ENCODE measurements at places on chromosomes 7 and 10. TPM values are rescaled to one million over a fixed set of nuclear protein-coding genes. Genes with fewer than 3 reads are reported as not detected.
A peak's percentile ranks its signal among the peaks of the same experiment; 100 is the strongest.

DNA sequence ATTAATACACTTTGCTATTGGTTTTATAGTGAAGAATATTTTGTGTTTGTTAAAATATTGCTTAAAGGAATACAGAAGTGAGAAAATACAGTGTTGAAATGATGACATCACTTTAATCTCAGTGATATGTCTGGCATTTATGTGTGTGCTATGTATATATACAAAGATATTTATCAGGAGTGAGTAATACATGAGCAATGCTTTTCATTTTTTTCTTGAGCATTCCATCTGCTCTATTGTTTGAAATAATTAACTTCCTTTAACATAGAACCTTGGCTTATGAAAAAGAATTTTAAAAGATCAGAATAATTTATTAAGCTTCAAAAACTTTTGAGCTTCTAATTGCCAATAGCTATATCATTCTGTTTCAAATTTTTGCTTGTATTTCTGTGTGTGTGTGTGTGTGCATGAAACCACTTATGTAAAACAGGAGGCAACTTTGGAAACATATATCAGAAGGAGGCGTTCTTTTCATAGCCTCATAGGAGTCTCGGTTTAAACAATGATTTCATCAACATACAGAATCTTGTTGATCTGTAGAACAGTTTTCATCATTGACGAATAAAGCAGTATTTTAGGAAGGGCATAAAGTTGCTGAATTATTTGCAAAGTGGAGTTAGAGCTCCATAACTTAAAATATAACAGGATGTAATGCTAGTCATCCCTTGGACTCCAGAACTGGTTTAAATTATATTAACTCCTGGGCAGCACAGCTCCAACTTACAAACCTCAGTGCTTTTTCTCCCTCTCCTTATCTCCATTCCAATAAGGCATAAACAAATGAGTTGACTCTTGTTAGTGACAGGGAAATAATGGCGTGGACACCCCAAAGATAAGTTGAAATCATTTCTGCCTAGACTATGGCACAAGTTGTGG is 228.4 kb upstream of the DGKB start:
- no peak for DNase-seq

KIF20B gene
- total RNA-seq: 58.1 TPM

GRCh38 chr7:104136561-104136960 is 71.3 kb downstream of the ORC5 start:
- DNase-seq: no peak

DNA sequence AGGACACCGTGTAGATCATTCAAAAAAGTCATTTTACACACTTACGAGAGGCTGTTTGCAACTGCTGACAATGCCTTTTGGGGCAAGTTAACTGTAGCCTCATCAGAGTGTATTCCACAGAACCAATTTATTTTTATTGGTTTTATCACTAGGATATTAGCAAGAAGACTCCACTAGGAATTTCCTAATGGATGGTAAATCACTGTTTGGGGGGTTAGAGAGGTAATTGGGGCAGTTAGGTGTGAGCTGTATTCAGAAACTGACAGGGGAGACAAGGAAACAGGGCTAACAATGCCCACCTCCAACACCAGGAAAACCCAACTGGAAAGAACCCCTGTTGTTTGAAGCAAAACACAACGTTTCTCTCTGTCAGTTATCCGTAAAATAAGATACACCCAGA is 383.0 kb upstream of the SHH start:
- no peak for DNase-seq

DNA sequence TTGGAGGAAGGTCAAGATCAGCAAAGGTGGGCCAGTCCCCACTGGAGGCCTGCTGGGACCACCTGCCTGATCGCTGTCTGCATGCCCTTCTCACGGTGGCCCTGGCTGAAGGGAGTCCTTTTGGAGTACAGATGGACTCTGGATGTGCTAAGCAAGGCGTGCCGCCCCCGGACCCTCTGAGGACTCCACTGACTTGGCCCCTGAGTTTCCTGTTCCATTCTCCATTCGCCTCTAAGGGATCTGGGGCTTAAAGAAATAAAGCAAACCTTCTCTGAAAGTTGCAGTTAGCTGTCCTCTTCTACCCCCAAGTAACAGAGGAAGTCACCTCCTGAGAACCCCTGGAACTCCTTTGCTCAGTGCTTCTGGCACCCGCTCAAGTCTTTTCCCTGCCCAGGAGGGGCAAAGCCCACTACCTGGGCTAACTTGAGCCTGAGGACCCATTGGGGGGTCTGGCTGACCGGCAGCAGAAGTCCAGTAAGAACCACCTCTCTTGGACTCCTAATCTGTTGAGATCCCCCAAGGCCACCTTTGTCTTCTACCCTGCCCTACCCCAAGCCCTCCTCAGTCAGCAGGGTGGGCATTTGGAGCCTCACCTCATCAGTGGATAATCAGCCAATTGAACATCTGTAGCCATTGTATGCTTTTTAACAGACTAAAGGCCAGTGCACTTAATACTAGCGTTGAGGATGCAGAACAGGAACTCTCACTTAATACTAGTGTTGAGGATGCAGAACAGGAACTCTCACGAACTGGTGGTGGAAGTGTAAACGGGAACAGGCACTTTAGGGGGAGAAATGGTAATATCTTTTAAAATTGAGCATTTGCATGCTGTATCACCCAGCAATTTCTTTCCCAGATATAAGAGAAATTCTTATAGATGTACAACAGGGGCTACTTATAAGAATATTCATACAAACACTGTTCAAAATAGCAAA is 2.2 kb downstream of the TBATA start:
- no peak for DNase-seq

SGCE gene
- 0.56 TPM for total RNA-seq

- no peak for DNase-seq
These were observed 11.3 kb downstream of the INPP5A start for GRCh38 chr10:132548869-132549268.

DNA sequence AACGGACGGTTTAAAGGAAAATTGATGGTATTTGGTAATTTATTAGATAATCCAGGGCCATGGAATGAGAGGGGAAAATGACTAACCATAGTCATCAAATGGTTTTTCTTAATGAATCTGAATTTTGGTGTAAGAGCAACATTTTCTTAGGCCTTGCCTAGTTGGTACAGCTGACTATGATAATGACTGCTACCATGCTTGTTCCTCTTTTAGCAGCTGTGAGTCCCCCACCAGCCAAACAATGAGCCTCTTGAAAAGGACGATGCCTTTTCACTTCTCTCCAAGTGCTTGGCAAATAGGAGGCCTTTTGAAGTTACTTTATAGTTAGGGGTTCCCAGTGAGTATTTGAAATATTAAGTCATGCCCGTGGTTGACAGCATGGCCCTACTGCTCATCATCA is 53.0 kb downstream of the TRUB1 start:
- DNase-seq: no peak

- no peak for DNase-seq
These were observed 19.7 kb upstream of the RPEL1 start for GRCh38 chr10:103225939-103226338.

ADAM12 gene
- total RNA-seq: 1.3 TPM

DNA sequence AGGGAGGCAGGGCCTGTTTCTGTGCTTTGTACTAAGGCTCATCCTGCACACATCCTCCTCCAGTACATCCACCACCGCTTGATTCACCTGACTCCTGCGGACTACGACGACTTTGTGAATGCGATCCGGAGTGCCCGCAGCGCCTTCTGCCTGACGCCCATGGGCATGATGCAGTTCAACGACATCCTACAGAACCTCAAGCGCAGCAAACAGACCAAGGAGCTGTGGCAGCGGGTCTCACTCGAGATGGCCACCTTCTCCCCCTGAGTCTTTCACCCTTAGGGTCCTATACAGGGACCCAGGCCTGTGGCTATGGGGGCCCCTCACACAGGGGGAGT is 10.2 kb downstream of the NDST2 start:
- DNase-seq: no peak

GAD2 gene
- not detected for total RNA-seq

- no peak for DNase-seq
These were observed 166.3 kb upstream of the LANCL2 start for GRCh38 chr7:55198634-55199392.

- DNase-seq: no peak
These were observed 348.6 kb downstream of the AUTS2 start for GRCh38 chr7:69946901-69947300.

DNA sequence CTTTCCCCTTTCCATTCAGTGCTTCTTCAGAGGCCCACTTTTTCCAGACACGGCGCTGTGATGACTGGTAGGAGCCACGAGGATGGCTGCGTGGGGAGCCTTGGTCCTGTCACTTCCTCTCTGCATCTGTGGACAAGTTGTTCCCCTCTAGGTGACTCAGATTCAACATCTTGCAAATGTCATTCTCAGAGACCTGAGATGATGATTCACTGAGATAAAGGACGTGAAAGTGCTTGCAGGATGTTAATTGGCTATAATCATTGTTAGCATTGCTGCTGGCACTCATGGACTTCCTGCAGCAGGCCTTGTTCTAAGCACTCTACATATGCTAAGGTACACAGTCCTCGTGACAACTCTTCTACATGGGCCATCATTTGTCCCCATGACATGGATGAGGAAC is 489.8 kb upstream of the ZMIZ1 start:
- peak; percentile 87 for DNase-seq

DNA sequence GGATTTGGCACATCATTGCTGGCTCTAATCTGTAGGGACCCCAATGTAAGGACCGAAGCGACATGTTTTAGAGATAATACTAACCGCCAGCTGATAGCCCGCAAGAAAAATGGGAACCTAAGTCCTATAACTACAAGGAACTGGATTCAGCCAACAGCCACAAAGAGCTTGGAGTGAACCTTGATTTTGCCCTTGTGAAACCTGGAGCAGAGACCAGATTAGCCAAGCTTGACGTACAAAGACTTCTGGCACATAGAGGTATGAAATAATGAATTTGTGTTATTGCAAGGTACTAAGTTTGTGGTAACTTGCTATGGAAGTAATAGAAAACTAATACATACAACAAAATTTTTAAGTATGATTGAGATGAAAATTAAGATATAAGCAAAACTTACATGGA is 246.9 kb downstream of the AGMO start:
- no peak for DNase-seq

DNA sequence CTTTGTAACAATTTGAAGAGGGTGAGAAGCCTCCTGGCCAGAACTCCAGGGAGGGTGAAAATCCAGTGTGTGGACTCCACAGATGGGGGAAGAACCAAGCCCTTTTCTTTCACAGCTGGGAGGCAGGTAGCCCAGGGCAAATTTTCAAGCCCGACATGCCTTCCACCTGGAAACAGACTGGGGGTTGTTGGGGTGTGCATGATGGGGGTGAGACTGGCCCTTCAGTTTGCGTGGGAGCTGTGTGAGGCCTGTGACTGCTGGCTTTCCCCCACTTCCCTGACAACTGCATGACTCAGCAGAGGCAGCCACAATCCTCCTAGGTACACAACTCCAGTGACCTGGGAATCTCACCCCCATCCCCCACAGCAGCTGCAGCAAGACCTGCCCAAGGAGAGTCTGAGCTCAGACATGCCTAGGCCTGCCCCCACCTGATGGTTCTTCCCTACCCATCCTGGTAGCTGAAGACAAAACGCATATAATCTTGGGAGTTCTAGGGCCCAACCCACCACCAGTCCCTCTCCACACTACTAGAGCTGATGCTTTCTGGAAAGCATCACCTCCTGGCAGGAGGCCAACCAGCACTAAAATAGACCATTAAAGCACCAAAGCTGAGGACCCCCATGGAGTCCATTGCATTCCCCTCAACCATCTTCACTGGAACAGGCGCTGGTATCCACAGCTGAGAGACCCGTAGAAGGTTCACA is 445.4 kb downstream of the TFEC start:
- DNase-seq: no peak

DNA sequence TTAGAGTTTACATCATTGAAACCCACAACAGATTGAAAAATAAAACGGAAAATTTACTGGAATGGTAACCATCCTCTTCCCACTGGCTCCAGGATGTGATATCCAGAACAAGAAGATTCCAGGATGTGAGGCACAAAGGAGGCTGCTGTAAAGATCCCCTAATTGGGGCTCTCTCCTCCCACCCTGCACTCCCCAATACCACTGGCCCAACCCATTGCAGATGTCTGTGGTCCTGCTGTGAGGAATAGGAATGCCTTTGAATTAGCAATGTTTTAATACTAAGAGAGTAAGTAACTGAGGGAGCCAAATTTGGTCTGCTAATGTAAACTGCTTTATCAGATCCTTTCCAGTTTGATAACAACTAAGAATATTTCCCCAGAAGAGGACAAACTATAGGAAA is 225.9 kb upstream of the INHBA start:
- DNase-seq: no peak

DNA sequence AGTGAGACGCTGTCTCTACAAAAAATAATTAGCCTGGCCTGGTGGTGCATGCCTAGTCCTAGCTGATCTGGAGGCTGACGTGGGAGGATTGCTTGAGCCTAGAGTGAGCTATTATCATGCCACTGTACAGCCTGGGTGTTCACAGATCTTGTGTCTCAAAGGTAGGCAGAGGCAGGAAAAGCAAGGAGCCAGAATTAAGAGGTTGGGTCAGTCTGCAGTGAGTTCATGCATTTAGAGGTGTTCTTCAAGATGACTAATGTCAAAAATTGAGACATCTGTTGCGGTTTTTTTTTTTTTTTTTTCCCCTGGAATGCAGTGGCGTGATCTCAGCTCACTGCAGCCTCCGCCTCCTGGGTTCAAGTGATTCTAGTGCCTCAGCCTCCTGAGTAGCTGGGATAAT is 5.4 kb downstream of the PPIA start:
- no peak for DNase-seq

DNA sequence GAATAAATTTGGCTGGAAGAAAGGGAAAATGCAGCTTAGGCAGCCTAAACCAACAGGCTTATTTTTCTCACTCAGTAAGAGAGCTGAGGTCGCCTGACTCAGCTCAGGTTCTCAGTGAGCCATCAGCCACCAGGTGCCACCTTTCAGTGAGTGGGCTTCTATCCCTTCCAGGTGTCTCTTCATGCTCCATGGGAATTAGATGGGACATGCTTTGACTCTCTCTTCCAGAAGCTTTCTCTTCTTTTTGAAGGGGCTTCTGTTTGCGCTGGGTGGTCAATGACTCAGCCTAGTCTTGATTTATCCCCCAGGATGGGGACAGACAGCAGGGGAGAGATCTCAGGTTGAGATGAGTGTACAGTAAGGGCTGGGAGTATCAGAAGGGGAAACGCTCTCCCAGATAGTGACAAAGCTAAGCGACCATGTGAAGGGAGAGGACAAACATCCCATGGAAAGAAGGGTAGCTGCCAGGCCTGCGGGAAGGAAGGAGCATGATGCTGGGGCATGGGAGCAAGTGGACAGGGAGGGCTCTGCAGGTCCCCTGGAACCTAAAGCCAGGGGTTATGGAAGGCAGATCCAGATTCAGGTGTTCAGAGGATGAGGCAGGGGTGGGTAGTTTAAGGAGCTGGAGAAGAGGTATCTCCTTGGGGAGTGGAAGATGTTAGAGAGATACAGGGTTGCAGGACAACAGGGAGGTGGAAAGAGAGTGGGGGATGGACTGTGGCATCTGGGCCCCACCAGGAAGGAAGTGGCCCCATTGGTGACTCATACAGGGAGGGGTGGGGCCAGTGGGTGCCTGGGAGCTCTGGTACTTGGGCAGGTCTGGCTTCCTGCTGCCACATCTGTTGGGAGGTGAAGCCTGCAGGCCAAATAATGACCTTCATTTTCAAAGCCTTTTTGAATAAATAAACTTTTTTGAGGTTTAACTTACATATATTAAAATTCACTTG is 32.5 kb downstream of the OGDH start:
- DNase-seq: peak; percentile 93

GRCh38 chr10:59880971-59881510 is 25.3 kb downstream of the CCDC6 start:
- DNase-seq: peak; percentile 93

All from activated CD8-positive, alpha-beta T cell treated with anti-CD3 and anti-CD28 coated beads for 36 hours (primary cell).